ENCODE measurements at places on chromosomes 16 and 17.

DNA sequence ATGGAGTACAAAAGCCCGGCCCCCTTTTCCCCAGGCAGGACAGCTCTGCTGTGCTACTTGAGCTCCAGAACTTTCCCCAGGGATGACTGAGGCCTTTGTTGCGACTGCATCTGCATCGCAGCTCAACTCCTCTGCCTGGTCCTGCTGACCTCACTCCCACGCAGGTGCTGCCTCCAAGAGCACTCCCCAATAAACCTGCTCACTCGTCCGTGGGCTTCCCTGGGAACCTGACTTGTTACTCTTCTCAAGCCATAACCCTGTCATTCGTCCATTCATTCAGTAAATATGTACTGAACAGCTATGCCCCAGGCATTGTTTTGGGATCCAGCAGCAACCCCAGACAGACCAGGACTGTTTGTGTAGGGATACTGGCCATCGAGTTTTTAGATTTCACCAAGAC, 11.6 kb upstream of the RMI2 start:
- no peak for DNase-seq

GRCh38 chr16:17171250-17172143, 299.3 kb downstream of the XYLT1 start:
- DNase-seq: no peak

DNA sequence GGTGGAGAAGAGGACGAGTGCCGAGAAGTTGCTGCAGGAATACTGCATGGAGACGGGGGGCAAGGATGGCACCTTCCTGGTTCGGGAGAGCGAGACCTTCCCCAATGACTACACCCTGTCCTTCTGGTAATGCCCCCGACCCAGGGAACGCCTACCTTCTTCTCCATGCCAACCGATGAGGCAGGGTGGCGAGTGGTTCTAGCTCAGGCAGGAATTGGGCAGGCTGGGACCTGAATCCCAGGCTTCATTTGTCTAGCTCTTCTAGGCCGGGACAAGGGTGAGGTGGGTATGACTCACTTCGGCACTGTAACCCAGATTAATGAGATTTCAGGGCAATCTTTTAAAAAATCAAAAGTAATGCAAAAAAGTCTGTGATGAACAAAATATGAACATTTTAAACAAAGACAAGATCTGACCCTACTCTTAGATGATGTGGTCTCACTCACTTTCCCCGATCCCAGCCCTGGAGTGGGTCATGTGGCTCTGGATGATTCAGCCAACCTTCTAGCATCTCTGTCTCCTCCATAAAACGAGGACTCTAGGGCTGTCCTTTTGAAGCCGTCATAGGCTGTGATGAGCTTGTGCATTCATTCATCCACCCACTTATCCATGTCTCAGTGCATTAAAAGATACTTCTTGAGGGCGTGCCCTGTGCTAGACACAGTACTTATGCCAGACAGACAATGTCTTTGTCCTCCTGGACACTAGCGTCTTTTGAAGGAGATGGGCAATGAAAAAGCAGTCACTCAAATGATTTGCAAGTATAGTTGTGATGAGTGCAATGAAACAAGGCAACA, 102.6 kb downstream of the SDR42E1 start:
- no peak for DNase-seq

DNA sequence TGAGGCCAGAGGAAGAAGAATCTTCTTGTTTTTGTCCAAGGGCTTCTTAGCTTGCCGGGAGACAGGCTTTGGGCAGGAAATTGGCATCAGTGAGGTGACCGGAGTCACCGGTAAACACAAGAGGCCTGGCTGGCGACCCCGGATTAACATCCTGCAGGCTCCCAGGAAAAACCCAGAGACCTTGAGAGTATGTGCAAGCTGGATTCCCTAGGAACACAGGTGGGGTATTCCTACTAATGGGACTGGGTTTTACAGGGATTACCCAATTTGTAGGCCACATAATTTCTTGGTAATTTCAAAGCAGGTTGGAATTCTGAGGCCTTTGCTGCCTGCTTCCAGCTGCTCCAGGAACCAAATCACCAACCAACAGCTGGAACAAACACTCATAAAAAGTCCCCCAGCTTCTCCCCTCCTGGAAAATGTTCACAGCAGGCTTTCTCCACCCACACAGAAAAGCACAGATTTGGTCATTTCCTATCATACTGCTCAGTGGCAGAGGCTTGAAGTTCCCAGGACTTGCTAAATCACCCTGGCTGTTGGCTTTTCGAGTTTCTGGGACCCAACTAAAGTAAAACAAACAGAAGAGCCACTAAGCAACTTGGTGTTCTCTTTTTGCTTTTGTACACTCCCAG, 258.8 kb downstream of the IRF8 start:
- no peak for DNase-seq

DNA sequence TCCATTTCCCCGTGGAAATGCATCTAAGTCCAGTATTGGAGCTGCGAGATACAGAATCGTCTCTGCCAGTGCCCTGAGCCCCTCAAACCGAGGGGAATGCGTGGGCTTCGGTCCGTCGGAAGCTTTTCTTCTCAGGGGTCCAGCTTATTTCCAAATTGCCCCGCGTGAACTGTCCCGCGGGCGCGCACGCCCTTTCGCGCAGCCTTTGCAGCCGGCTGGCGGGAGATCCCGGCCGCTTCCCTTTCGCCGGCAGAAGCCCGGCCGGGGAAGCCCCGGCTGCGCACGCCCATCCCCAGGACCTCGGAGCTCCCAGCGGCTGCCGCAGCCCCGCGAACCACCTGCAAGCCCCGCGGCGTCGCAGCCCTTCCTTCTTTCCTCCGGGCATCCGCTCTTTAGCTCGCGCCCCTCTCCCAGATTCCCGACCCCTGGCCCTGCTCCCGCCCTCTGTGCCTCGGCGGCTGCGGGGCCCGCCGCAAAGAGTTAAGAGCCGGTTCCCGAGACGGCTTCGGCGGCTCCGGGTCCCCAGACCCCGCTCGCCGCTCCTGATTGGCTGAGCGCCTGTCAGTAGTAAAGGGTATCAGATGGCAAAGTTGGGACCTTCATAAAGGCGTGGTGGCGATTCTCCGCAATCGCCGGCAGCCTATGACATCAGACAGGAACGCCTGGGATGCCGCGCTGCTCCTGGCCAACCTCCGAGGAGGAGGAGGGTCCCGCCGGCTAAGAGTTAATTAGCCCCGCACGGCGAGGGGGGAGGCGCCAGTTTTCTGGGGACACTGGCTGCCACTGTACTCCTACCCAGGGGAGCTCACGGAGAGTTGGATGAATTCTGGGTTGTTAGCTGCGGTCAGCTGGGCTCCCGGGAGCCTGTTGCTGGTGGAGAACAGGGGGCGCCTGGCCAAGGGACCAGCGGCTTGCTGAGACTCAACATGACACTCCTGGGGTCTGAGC, at the start of gene MYOCD:
Gene MYOCD (plus strand): TSS at position 628 of the 948 bp plus-strand sequence. CDS start 299 bp downstream, at position 927.
- DNase-seq: no peak

GRCh38 chr17:29177541-29177870, 2.7 kb downstream of the MYO18A start:
- DNase-seq: no peak

GRCh38 chr16:89455692-89456091, 34.7 kb downstream of the ANKRD11 start:
- DNase-seq: no peak

DNA sequence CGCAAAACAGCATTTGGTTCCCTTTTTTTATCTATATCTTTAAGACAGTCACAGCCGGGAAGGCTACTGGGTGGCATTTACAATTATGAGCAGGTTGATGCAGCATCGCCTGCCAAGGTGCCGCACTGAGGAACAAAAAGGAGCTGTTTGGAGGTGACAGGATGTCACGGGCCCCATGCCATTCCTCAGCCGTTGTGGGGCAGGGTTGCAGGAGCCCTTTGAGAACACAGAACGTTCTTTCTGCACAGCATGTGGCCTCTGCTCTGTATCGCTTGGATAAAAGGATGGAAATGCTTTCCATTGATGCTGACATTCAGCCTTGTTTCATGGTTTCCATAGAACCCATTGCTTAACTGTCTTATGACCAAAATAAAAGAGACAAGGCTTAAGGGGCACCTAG, 141.9 kb upstream of the CDH5 start:
- DNase-seq: no peak

DNA sequence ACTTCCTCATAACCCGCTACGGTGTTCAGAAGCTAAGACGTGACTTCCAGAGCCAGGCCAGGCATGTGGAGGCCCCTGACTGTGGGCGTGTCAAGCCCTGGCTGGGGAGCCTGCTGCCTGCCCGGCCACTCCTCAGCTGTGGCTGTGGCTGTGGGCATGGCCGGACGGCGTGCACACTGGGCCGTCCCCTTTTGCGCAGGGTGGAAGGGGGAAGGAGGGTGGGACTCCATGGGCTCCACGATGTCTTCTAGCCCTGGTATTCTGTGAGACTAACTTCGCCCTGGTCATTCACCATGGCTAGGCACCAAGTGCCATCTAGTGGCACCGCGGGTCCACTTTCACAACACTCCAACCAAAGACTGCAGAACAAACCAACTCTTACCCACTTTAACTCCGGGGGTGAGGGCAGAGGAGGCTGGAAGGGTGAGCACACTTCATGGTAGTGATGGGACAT, 67.9 kb downstream of the N4BP1 start:
- peak; percentile 32 for DNase-seq

DNA sequence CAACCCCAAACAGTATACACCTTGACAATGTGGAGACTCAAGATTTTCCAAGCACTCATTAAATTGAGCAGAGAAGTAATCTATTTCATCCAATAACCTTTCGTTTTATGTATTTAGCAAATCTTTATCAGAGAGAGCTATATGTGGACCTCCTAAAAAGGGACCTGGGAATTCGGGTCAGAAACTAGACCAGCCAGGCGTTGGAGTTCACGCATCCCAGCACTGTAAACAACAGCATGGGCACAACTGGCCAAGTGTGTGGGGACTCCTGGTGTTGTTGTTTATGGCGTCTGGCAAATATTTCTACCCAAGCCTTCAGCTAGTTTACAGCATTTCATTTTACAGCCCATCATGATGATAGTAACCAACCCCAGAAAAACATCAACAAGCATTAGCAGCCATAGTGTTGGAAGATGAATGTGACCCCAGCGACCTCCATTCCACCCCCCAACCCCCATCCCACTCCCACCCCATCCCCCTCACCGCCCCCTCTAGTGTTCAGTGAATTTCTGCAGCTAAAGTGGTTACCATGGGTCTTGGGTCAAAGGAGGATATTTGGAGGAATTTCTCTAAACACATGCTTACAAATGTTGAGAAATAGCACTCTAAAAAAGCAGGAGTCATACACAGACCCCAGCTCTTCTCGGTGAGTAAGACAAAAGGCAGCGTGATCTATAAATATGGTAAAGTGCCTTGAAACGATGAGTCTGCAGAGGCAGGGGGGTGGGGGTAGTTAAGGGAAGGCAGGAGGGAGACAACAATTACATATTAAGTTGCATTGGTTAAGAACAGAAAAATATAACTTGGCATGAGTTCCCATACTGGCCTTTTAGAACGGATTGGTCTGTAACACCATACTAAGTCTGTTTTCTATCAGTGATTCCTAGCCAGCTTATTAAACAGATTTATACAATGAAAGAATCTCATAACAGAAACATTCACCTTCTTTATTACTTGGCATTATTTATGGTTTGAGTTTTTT, 91.4 kb upstream of the TBX2 start:
- DNase-seq: no peak

- DNase-seq: no peak
These were observed 90.6 kb downstream of the USP22 start for GRCh38 chr17:20952183-20952582.

DNA sequence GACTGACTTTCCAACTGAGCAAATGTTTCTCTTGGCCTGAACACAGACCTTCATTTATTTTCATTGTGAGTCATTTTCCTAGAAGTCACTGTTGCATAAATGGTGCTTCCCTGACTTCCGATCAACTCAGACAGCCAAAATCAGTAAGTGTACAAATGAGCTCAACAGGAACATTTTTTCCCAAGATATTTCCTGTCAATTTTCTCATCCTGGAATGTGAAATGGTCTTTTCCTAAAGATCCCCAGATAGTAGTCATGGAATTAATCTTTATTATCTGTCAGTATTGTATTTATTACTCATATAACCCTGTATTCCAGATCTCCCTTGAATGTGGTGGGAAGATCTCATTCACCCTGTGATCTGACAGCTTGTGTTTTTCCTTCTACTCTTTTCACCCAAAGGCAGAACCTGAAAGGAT, 360.3 kb upstream of the KIF2B start:
- no peak for DNase-seq
